ENCODE measurements at places on chromosomes 6 and 20.

GRCh38 chr20:48166082-48166835 is 381.0 kb upstream of the SULF2 start:
- DNase-seq: no peak

DNA sequence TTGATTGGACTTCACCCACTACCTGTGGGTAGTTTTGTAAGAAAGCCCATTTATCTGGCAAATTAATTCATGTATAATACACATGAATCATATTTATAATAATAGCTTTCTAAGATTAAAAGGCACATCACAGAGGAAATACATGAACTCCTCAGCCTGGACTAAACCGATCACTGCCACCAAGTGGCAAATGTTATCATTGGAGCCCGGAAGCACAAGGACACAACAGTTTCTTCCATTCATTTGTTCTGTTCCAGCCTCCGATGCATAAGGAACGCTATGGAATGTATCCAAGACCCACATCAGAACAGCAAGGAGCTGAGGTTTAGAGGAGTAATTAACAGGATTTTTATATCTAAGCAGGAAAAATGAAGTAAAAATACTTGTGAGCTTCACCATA is 13.9 kb upstream of the IPCEF1 start:
- no peak for DNase-seq

GRCh38 chr20:61073376-61073775 is 178.7 kb upstream of the CDH4 start:
- DNase-seq: no peak

GRCh38 chr20:62409931-62410745 is 3.1 kb upstream of the CABLES2 start:
- peak; percentile 82 for DNase-seq

DNA sequence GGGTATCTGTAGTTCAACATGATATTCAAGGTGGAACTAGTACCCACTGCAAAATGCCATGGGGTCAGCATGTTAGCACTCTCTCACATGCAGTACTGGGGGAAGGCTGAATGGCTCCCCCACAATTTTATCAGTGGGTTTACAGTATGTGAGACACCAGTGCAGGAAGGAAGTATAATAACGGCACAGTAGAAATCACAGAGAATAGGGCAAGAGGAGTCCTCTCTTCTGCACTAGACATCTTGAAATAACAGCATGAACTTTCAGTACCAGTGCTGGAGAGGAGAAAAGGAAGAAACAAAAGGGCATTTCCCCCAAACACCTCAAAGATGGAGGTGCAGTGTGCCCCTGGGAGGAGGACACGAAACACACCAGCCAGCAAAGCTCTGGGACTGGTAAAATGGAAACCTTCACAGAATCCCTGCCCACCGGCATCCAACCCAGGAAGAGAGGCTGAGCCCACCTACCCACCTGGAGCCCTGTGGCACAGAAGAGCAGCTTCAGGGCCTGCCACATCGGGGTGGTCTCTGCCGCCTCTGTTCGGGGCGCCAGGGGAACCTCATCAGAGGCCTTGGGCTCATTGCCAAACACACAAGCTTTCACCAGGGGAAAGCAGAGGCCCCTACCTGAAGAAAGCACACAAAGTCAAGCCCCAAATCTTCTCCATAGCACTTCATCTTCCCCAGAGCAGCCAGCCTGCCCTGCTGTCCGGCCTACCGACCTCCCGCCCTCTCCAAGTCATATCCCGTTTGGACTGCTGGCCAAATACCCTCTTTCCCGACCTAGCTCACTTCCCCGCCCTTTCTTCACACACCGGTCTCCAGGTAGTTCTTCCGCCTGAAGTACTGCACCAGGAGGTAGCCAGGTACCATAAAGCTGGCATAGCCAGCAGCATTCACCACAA is 1.2 kb downstream of the SLC35B2 start:
- DNase-seq: no peak

GRCh38 chr6:93293872-93294271 is 125.5 kb downstream of the EPHA7 start:
- no peak for DNase-seq

DNA sequence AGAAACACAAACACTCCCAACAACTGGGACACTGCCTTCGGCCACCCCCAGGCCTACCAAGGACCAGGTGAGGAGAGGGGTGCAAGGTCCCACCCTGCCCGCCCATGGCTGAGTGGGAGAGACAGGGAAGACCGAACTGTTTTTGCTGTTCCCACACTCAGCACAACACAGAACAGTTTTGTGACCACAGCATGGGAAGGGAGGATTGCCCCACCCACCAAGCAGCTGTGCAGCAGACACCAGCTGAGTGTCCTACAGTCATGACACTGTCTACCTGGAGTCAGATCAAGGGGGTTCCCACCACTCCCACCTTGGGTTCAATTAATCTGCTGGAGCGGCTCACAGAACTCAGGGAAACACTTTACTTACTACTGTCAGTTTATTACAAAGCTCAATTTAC is 73.9 kb downstream of the SNX9 start:
- DNase-seq: no peak

- no peak for DNase-seq
Measured at GRCh38 chr6:45737331-45738056, 278.2 kb downstream of the CLIC5 start.

- DNase-seq: no peak
Measured at GRCh38 chr6:148700741-148701311, 46.0 kb upstream of the UST start.

- DNase-seq: no peak
Measured at GRCh38 chr6:128870746-128871145, 12.2 kb upstream of the LAMA2 start.

DNA sequence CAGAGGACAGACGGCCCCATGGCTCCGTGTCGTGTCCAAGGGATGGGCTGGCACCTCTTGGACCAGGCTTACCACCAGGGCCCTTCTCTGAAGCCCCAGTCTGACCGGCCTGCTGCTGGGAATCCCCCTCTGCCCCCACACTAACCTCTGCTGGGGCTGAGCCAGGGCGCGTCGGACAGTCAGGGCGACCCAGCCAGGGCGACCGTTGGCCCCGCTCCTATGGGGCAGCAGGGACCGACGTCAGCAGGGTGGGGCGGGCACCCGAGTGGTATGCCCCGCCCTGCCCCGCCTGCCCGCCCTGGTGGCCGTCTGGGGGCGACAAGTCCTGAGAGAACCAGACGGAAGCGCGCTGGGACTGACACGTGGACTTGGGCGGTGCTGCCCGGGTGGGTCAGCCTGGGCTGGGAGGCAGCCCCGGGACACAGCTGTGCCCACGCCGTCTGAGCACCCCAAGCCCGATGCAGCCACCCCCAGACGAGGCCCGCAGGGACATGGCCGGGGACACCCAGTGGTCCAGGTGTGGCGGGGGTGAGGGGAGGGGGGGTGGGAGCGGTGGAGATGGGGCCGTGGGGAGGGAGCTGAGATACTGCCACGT is at the start of gene SLC17A9:
SLC17A9 (plus strand) TSS at position 337 of the 595 bp plus-strand sequence; CDS start at position 459, 122 bp downstream.
- peak; percentile 94 for DNase-seq

Data from Peyer's patch (tissue), 4 donors.